ENCODE measurements at places on chromosomes 16 and 17.

GRCh38 chr17:61504697-61505096, 52.5 kb downstream of the TBX4 start:
- no peak for DNase-seq

DNA sequence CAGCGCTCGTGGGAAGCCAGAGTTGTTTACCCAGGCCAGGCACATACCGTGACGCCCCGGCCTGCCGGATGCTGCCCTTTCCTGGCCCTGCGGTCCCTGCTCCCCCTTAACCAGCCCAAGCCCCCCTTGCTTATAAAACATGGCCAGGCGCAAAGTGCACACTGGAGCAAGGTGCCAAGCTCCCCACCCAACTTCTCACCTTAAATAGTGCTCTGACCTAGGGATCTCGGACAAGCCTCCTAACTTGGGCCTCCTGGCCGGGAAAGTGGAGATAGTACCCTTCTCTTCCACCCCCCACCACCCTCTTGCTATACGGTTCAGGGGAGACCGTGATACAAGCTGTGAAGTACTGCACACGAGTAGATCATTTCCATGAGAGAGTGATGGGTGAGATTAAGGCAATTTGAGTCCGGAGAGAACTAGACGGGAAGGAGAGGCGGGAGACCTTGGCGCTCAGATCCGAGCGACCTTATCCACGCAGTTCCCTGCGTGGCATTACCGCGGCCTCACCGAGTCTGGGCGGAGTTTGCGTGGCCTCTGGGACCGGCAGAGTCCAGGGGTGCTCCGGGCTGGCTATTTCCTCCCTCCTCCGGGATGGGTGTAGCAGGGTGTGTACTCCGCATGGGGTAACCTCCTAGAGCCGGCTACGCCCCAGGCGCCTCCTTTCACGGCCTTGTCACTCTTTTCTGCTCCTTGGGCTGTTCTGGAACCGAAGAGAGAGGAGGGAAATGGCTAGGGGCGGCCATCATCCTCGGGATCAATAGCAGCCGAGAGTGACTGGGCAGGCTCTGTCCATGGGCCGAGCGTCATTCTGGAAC, 4.4 kb upstream of the LHX1 start:
- no peak for DNase-seq

- no peak for DNase-seq
These were observed 118.5 kb upstream of the ZFHX3 start for GRCh38 chr16:73166441-73166851.

- DNase-seq = no peak
These were observed 109.5 kb downstream of the CDH13 start for GRCh38 chr16:82736224-82736623.

GRCh38 chr17:51258756-51259563, 889 bp downstream of the MBTD1 start:
- DNase-seq = no peak

DNA sequence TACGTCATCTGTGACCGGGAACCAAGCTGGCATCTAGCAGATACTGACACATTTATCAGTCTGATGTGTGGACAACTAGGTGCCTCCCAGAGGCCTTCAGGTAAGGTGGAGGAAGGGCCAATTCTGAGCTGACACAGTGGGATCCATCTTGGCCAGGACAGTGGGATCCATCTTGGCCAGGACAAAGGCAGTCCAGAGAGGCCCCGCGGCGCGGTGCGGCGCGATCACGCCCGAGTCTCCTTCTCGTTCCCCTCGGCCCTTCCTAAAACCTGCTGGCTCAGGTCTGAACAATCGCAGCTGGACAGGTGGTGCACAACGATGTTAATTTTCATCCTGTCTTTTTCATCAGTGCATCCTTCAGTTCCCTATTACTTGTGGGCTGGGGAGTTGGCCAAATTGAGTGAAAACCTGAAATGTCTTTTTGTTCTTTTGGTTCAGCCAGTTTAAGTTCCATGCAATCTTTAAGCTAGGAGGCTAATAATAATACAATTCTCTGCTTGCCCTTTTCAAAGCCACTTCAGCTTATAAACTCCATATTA, 486 bp upstream of the WSB1 start:
- DNase-seq = no peak

DNA sequence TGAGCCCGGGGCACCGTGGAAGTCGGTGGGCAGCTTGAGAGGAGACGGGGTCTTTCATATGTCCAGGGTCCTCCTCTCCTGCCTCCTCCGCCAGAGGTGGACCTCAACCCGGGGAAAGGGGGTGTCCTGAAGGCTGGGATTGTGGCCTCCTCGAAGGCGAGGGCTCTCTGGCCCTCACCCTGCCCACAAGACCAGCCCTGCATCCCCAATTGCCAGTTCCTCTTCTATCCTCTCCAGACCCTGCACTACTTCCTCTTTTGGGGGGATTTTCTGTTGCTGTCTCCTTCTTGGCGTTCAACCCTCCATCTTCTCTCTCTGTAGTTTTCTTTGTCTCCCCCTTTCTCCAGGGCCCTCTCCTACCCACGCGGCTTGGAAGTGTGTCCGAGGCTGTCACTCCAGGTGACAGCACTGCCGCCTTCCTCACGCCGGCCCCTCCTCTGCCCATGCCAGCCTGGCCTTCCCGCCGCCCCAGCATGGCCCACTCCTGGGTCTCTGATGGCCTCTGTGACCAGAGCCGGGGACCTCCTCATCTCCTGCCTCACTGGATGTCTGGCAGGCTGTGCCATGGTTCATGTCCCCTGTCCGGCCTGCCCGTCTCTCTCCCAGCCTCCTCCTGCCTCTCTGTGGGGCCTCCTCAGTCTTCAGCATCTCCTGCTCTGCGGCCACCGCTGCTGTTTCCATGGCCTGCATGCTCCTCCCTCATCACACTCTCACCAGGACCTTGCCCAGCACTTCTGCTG, 2.4 kb upstream of the ITGAX start:
- no peak for DNase-seq

- no peak for DNase-seq
These were observed 8.2 kb downstream of the PDE6G start for GRCh38 chr17:81648013-81648706.

DNA sequence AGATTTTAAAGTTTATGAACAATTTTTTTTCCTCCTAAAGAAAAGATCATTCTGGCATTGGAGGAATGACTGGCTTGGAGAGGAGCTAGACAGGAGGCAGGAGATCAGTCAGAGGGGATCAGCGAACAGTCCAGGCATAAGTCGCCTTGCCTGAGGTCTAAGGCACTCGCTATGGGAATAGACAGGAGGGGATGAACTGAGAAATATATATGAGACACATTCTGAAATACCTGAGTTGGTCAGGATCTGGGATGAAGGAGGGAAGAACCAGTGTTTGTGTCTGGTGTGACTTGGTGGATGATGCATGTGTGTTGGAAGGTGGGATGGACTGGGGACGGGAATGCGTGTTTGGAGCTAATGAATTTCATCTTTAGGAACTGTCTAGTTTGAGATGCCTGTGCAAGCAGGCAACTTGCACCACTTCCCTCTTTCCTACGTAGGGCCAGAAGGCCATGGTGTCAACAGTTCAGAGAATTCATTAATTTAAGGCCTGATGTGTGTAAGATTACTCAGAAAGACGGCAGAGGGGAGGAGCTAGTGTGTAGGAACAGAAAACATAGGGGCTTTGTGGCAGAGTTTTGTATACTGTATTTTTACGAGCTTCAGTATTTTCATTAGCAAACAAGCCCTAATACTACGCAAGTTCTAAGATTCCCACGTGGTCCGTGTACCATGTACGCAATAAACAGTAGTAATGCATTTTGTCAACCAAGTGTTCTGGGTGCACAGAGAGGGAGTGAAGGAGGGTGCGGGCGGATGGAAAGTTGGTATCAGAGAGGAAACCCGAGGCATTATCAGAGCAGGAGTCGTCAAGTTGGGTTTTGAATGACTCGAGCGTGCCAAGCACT, 825 bp downstream of the HEATR6 start:
- no peak for DNase-seq

DNA sequence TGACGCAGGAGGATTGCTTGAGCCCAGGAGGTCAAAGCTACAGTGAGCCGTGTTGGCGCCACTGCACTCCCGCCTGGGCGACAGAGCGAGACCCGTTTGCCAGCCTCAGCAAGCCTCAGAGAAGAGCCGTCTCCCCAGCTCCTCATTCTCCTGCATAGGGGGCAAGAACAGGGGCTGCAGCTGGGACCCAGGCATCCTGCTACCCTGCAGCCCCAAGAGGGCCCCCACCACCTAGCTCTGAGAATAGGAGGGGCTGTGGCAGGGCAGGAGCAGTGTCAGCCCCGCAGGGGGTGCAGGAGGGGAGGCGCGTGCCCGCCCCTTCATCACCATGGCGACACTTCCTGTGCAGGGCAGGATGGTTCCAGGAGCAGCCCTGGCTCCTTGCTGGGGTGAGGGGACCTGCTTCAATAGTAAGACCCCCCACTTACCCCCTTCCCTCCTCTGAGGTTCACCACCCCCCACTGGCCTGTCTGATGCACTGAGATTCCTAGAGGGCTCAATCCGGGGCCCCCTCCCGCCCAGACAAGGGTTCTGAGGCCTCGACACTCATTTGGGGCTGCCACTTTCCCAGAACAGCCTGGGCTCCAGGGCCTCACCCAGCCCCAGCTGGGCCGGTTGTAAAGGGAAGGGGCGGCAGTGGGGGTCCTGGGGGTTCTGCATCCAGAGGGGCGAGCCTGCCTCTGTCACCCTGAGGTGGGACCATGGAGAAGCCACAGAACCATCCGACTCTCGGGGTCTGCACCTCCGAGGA, 20.2 kb downstream of the VASN start:
- DNase-seq = no peak
